Activated naive CD8-positive, alpha-beta T cell treated with anti-CD3 and anti-CD28 coated beads, Interleukin-2, amount 50 U/mL, for 16 hours (primary cell): ENCODE measurements at places on chromosomes 6 and 20.

GRCh38 chr20:21796059-21796458 is 90.6 kb downstream of the PAX1 start:
- no peak for DNase-seq

DNA sequence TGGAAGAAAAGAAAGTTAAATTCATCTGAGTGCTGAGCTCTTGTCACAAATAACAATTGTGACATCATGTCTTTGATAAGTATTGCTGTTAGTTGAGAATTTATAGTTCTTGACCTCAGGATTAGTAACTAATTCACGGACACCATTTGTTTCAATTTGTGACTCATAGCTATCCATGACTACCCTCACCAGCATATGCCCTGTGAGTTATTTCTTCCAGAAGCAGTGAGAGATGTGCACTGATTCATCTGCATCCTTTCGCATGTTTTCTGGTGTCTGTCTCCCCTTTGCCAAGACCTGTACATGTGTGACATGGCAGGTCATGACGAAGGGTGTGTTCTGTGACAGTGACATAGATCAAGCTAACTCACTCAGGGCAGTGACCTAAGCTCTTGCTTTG is 86.9 kb downstream of the SOBP start:
- DNase-seq, result no peak

- DNase-seq, result no peak
These were observed 7.3 kb upstream of the COL9A1 start for GRCh38 chr6:70310063-70310694.

DNA sequence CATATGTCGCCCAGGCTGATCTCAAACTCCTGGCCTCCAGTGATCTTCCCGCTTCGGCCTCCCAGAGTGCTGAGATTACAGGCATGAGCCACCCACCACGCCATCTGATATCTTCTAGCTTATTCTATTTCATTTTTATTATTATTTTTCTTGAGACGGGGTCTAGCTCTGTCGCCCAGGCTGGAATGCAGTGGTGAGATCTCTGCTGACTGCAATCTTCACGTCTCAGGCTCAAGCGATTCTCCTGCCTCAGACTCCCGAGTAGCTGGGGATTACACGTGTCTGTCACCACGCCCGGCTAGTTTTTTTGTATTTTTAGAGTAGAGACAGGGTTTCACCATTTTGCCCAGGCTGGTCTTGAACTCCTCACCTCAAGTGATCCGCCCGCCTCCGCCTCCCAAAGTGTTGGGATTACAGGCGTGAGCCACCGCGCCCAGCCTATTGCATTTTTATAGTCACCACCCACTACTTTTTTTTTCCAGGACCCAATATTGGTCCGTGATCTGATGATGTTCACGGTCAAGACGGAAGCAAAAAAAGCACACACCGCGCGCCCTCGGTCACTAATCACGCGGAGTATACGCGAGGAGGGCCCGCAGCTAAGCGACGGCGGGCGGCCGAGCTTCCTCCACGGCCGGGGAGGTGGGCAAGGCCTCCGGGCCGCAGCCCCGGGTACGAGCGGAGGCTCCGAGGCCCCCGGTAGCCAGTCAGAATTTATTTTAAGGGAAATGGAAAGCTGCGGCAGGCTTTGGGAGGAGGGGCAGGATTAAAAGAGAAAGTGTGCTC is 1.1 kb upstream of the LSM14B start:
- DNase-seq, result no peak

DNA sequence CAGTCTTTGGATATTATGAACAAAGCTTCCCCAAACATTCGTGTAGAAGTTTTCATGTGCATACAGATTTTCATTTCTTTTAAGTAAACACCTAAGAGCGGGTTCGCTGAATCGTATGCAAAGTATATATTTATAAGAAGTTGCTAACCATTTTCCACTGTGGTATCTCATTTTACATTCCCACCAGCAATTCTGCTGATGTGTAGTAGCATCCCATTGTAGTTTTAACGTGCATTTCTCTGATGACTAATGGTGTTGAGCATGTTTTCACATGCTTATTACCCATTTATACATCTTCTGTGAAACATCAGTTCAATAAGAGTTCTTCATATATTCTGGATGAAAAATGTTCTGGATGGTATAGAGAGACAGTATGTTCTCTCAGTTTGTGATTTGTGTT is 97.4 kb downstream of the IYD start:
- no peak for DNase-seq

GRCh38 chr6:112701201-112701600 is 354.1 kb downstream of the RFPL4B start:
- DNase-seq, result no peak

GRCh38 chr20:39850821-39851330 is 838.2 kb downstream of the MAFB start:
- DNase-seq, result no peak

DNA sequence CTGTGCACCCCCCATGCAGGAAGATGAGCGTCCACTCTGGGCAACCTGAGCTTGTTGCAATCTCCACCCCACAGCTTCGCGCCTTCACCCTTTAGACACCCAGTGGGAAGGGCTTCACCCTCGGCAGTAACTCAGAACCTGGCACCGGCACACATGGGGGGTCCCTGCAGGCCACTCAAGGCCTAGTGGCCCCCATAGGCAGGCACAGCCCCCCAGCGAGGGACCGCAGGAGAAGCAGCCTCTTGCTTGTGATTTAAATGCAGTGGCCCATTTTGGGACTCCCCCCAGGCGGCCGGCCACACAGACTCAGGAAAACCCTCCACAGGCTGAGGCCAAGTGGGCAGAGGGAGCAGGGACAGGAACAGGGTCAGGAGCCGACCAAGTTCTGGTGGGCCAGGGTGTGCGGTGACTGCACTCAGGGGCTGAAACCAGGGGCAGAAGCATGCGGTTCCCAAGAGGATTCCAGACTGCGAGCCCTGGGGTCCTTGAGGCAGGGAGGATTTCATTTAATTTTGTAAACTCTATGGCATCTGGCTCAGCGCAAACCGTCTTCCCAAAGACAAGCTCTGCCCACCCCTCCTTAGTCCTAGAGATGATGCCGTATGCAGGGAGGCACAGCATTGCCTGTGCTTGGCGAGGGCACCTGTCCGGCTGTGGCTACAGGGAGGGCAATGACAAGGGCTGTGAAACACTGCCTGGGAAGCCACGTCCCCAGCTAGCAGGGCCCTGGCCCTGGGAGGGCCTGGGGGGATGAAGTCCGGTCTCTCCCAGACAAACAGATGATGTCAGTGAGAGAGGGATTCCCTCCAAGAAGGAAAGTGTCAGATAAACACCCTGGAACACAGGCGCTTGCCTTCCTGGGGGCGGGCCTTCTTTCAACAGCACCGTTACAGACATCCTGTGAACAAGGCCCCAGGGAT is 52.9 kb upstream of the GPR31 start:
- DNase-seq, result no peak

- no peak for DNase-seq
These were observed 1.5 kb downstream of the PSMG4 start for GRCh38 chr6:3260296-3260695.

GRCh38 chr6:90730151-90730673 is 143.3 kb upstream of the MAP3K7 start:
- DNase-seq, result no peak

- DNase-seq, result no peak
These were observed 91.0 kb downstream of the TMEM242 start for GRCh38 chr6:157232161-157232895.

- no peak for DNase-seq
These were observed 3.7 kb downstream of the PRSS16 start for GRCh38 chr6:27251112-27251605.

GRCh38 chr6:24080711-24081110 is 45.3 kb upstream of the NRSN1 start:
- DNase-seq, result no peak

GRCh38 chr20:59385480-59385879 is 85.1 kb downstream of the EDN3 start:
- no peak for DNase-seq

DNA sequence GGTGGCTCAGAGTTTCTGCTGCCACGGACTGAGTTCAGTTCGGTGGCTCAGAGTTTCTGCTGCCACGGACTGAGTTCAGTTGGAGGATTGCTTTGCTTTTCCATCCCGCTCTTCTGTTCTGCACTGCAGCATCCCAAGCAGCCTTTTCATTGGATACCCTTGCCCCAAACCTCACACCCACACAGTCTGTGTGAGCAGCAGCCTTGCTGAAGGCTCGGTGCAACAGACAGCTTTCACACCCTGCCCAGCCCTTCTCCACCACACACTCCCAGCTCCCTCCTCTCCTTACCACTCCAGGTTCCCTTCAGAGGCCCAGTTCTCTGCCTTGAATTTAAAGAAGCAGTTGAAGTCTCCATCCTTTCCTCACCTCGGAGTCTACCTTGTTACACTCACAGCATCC is 52.5 kb upstream of the CHD6 start:
- no peak for DNase-seq

GRCh38 chr20:63129991-63130657 is 85.8 kb downstream of the YTHDF1 start:
- DNase-seq, result no peak

GRCh38 chr20:17437251-17437650 is 93.9 kb downstream of the BFSP1 start:
- DNase-seq, result no peak

DNA sequence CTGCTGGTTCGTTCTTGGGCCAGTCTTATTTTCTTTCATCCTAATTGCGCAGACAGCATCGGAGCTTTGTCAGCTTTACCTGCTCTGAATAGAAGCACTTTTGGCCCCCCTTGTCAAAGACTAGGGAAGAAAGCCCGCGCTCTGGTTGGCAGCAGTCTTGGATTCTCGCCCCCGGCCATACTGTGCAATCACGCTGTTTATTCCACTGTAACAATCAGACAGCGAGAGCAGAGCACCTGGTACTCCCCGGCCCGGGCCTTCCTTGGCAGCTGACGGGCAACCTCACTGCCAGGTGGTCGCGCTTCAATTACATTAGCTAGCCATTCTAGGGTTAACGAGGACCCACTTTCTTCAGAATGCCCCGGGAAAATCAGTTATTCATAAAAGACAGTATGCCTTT is 72.6 kb downstream of the INSM1 start:
- DNase-seq, result no peak

- DNase-seq, result no peak
These were observed 5.8 kb downstream of the GATA5 start for GRCh38 chr20:62470001-62470400.

GRCh38 chr6:10268611-10269310 is 146.1 kb downstream of the TFAP2A start:
- DNase-seq, result no peak

DNA sequence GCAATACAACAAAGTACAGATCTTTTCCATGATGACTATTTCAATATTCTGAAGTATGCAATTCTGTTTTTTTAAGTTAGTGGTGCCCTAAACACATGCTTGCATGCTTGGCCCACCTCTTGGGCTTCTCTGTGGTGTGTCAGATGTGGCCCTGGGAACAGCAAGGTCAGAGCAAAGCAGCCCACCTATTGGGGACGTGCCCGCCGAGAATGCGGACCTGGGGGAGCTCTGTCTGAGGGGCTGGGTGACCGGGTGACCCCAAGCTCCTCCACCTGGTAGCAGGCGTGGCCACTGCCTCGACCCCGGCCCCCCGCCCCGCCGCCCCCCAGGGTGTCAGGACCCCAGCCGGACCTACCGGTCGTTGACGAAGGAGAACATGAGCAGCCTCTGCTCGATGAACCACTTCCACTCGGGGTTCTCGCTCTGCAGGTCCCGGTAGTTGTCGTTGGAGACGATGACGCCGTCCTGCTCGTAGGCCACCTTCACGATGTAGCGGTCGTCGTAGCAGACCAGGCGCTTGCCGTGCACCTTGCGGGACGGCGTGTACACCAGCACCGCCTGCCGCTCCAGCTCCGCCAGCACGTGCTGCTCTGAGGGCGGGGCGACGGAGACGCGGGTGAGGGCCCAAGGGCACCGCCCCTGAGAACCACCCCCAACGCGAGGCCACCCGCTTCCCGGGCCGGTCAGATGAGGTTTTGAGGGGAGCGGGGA is 28.3 kb downstream of the ZC3H12D start:
- DNase-seq, result no peak

DNA sequence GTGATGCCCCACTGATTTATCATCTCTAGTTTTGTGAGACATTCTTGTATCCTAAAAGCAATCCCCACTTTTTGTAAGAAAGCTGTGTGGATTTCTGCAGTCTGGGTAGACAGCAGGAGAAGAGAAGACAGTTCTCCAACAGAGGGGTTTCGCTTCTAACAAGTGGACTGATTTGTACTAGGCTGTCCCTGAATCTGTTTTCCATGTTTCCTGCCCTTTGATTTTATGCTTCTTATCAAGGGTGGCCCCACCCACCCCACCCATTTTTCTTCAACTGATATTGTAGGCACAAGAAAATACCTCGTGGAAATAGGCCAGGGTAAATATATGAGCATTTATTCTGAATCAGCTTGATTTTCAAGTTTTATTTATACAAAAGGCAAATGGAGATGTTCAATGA is 25.7 kb upstream of the JAG1 start:
- no peak for DNase-seq

- no peak for DNase-seq
These were observed 20.3 kb downstream of the SLC22A2 start for GRCh38 chr6:160238278-160238711.

GRCh38 chr20:18767676-18768075 is 45.9 kb upstream of the SCP2D1 start:
- no peak for DNase-seq

DNA sequence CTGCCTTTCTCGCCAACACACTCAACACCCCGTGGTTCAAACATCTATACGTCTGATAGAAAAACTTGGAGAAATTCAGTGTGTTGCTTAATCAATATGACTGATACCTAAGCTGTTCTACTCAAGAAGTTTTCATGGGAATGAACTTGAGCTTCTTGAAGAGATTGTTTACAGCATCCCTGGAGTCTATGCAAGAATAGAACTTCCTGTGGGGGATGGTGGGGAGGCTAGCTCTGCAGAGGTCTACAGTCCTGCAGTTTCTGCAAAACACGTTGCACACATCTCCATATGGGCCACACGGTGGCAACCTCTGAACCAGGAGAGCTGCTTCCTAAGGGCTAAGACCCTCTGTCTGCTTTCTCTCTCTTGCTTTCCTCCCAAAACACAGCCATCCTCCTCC is 32.7 kb upstream of the FANCE start:
- no peak for DNase-seq

DNA sequence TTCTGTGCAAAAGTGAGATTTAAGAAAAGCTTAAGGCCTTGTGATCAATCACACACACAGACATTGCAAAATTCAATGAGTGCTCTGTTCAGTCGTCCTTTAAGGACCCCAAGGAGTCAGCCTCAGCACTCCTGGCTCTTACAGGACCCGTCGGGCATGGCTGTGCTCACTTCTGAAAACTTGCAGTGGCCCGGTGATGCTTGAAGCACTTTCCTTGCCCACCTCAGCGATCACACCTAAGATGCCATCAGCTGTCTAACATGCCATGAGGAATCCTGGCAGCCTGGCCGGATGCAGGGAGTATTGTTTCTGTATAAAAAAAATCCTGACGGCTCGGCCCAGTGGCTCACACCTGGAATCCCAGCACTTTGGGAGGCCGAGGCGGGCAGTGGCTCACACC is 101.4 kb upstream of the LAMP5 start:
- no peak for DNase-seq

GRCh38 chr6:47741807-47742206 is 40.0 kb upstream of the OPN5 start:
- no peak for DNase-seq

GRCh38 chr6:91664327-91664959 is 1077.6 kb upstream of the MAP3K7 start:
- DNase-seq, result no peak
